ENCODE measurements at places on chromosomes 6 and 20.

DNA sequence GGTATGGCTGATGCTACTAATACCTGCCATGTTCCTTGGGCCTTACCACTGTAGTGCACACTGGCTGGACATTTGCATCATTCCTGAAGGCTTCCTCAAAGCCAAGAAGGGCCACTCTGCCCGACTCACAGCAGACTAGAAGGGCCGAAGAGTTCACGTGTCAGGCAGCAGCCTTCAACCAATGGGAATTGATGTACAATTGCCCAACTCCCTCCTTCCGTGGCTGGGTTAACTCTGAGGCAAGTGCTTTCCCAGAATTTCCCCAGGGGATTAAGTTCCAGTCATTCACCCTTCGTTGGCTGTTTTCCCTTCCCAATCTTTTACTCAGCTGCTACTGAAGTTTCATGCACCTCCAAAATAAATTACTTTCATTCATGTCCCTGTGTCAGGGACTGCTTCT, 29.8 kb downstream of the PSMB9 start:
- DNase-seq = no peak

- DNase-seq = no peak
Observed at GRCh38 chr6:170199716-170200115, 91.2 kb downstream of the DLL1 start.

DNA sequence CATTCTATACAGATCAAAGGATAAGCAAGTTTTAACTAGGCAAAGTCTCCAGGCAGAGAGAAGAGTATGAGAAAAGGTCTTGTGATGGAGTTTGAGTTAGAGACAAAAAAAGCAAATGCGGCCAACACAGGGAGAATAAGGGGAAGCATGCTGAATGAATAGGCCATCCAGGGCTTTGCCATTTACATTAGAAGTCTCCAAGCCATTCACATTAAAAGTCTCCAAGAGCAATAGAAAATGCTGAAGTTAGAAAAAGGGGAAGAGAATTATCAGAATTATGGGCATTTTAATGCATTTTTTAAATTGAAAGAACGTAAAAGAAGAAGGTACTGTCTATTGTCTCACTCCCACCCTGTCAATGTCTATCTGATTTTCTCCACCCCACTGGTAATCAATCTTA, 49.4 kb downstream of the PDSS2 start:
- DNase-seq = no peak

- DNase-seq = peak; percentile 61
Observed at GRCh38 chr6:83893024-83893423, 33.5 kb downstream of the CYB5R4 start.

GRCh38 chr20:32158943-32159660, 48.4 kb downstream of the PLAGL2 start:
- DNase-seq = no peak

GRCh38 chr20:39395478-39396291, 433.5 kb downstream of the DHX35 start:
- no peak for DNase-seq

DNA sequence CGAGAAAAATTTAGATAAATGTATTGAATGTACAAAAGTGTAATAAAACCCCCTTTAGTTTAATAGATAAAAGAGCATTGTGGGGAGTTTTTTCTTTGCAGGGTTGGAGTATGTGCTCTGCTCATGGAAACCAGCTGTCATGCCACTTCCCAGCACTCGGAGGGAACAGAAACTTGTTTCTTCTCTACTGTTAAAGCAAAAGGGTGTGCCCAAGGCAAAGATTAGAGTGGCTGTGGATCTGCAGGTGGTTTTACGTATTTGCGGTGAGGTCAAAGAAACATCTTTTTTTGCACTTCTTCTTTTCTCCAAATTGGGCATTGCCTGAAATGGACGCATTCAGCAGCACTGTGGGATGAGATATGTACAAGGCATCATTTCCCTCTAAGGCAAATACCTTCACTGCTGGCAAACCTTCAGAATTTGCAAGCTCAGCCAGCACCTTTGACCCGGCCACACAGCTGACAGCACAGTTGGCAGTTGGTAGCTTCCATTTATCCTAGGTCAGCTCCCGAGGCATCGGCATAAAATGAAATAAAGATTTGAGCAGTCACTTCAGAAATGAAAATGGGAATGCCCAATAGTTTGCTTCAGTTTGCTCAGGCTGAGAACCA, 178.4 kb upstream of the EYA4 start:
- no peak for DNase-seq

- DNase-seq = no peak
Observed at GRCh38 chr6:159615918-159616317, 77.1 kb downstream of the SOD2 start.

- DNase-seq = no peak
Observed at GRCh38 chr6:79305020-79305419, 70.5 kb upstream of the HMGN3 start.

GRCh38 chr6:170269151-170269845, 21.6 kb downstream of the DLL1 start:
- DNase-seq = peak; percentile 97

GRCh38 chr6:11868392-11868791, 89.8 kb upstream of the ADTRP start:
- no peak for DNase-seq

- DNase-seq = no peak
Observed at GRCh38 chr6:149140137-149140909, 177.2 kb upstream of the TAB2 start.

DNA sequence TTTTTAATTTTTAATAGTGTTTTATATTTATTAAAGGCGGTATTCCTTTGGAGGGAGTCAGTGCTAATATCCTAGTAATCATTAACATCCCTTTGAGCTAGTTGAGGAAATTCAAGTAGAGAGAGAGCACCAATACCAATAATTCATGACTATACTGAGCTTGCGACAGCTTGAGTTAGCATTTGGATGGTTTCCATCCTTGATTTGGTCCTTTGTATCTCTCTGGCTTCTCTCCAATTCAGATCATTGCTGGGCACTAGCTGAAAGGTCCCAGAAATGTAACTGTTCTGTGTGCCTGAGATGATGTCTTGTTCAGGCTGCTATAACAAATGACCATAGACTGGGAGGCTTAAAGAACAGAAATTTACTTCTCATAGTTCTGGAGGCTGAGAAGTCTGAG, 77.0 kb downstream of the RNF144B start:
- peak; percentile 29 for DNase-seq
